A549 (cell line): ENCODE measurements at places on chromosomes 7 and 10.

GRCh38 chr7:76356823-76357222 lies 2.0 kb downstream of the YWHAG start:
- no peak for DNase-seq

DNA sequence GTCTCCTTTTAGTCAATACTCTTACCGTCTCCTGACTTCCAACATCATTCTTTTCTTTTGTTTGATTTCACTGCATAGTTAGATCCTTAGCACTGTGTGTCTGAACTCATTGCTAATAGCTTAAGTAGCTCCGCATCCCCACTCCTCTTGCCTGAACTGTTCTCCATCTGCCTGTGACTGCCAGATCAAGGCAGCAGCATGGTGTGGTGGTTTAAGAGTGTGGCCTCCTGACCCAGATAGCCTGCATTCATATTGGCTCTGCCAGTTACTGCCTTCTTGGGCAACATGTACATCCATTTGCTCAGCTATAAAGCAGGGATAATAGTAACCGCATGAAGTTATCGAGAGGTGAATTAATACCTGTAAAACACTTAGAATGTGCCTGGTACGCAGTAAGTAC lies 50.8 kb downstream of the SUFU start:
- DNase-seq: no peak

DNA sequence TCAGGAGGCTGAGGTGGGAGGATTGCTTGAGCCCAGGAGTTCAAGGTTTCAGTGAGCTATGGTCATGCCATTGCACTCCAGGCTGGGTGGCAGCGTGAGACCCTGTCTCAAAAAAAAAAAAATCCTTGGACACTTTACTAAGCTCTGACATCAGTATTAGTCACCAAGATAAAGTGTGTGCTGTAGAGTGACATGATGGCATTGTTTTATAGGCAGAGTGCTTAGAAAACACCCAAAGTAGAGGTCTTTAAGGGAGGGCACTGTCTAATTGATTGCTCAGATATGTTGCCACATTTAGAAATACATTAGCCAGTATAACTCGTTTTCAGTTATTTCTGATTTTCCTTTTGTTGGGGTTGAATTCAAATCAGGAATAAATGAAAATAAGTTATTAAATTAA lies 235.9 kb downstream of the REEP3 start:
- no peak for DNase-seq

GRCh38 chr10:62205750-62206399 lies 62.8 kb downstream of the RTKN2 start:
- DNase-seq: no peak

DNA sequence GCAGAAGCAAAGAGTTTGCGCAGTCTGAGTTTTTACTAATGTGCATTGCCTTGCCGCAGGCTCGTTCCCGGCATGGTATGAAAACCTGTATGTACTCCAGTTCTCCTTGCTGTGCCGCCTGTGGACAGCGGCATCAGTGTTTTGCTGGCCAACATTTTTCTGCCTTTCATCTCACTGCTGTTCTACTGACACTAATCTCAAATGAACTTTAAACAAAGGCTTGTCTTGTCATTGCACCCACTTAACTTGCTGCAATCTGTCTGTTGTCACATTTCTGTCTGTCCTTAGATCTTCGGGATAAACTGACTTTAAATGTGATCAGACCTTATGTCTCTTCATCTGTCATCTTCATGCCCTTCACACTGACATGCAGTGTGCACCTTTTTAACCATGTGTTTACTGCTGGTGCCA lies 71.7 kb upstream of the ZNRF2 start:
- no peak for DNase-seq

DNA sequence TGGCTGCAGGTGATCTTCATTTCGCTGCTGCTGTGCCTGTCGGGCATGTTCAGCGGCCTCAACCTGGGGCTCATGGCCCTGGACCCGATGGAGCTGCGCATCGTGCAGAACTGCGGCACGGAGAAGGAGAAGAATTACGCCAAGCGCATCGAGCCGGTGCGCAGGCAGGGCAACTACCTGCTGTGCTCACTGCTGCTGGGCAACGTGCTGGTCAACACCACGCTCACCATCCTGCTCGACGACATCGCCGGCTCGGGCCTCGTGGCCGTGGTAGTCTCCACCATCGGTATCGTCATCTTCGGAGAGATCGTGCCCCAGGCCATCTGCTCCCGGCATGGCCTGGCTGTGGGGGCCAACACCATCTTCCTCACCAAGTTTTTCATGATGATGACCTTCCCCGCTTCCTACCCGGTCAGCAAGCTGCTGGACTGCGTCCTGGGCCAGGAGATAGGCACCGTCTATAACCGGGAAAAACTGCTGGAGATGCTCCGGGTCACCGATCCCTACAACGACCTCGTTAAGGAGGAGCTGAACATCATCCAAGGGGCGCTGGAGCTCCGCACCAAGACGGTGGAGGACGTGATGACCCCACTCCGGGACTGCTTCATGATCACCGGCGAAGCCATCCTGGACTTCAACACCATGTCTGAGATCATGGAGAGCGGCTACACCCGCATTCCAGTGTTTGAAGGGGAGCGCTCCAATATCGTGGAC lies 1.3 kb downstream of the CNNM2 start:
- no peak for DNase-seq

DNA sequence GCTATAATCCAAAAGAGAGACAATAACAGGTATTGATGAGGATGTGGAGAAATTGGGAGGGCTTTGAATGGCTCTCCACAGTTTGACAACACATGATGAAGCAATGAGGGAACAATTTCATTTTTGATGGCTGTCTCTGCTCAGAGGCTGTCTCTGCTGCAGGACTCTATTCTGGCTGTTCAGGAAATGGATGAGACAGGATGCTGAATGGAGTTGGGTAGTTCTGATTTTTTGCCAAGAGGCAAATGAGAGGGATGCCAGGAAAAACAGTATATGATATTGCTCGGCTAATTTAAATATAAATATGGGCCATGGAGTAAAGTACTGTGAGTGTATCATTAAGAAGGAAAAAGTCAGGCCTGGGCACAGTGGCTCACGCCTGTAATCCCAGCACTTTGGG lies 16.8 kb downstream of the APBB1IP start:
- no peak for DNase-seq

DNA sequence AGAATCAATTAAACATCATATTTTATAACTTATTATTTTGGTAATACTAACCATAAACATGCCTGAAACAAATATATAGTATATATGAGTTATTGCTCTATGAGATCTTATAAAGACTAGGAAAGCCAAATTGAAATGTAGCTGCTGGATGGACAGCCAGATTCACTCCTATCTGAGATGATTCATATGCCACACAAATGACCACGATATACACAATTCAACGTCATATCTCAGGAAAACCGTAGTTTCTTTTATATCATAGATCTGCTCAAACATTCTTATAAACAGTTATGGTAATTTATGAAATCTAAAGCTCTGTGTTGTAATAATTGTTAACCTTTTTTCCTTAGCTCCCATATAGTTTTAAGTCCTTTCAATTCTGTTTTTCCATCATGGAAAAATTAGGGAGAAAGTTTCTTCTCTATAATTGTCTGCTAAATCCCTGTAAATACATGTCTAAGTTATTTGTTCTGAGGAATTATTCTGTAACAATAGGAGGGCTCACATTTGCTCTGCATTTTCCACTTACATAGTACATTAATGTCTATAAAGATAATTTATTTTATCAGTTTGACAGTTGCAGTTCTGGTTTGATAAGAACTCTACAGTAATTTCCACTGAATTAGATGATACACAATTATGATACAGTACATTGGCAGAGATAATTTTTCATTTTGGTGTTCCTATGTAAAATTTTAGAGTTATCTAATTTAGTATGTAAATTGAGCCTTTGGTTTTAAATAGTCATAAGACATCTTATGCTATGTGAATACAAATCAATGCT lies 42.7 kb downstream of the GNAT3 start:
- DNase-seq: no peak

- DNase-seq: no peak
Observed at GRCh38 chr7:135209225-135209834, 2.0 kb downstream of the WDR91 start.

DNA sequence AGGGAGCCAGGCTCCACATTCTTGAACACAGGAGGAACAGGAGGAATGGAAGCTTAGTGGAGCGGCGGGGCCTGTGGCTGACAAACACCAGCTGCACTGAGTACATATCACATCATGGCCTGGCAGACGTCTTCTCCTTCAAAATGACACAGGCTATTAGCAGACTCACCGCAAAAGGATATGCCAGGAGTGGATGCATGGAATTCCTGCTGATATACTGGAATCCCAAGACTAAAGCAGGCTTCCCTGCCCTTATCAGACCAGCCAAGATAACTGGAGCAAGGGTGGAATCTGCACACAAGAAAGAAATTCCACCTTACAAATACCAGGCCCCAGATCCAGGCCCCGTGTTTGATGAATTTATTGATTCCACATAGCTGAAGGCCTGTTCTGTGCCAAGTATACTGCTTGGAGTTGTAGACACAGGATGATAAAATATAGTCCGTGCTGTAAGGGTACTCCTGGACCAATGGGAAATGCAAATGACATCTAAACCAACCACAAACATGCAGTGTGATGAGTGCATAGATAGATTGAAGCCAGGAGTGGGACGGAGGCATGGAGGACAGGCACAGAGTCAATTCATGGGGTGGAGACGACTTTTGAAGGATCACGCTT lies 480.5 kb upstream of the ZMIZ1 start:
- no peak for DNase-seq

- DNase-seq: no peak
Observed at GRCh38 chr7:99638731-99639130, 22.0 kb downstream of the ZSCAN25 start.

DNA sequence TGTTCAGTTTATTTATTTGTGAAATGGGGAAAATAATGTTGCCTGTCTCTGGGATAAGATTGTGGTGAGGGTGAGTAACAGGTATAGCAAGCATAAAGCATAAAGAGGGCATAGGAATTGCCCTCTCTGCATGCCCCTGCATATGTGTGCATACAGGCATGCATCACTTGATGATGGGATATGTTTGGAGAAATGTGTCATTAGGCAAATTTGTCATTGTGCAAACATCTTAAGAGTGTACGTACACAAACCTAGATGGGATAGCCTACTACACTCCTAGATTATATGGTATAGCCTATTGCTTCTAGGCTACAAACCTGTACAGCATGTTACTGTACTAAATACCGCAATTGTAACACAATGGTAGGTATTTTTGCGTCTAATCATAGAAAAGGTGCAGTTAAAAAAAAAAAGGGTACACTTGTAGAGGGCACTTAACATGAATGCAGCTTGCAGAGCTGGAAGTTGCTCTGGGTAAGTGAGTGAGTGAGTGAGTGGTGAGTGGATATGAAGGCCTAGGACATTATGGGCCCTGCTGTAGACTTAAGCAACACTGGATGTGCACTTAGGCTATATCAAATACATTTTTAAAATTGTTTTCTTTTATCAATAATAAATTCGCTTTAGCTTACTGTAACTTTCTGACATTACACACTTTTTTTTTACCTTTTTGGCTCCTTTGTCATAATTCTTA lies 386.5 kb upstream of the ANKRD30A start:
- peak; percentile 9 for DNase-seq

DNA sequence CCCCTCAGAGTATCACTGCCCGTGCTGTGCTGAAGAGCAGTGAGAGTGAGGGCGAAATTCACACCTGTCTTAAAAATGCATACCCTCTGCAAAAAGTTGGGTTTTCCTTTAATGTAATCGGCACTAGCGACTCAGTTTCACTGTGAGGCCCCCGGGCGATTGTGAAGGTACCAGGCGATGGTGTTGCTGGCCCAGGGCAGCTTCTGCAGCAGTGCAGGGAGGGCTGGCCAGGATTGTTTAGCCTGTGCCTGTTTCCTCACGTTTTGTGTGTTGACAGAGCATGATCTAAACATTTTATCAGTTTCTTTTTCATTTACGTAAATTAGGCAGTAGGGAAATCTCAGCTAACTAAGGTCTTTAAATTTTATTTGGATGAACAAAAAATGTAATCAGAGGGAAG lies 13.3 kb downstream of the ZNF862 start:
- DNase-seq: no peak

GRCh38 chr7:88597941-88598425 lies 161.5 kb upstream of the ZNF804B start:
- no peak for DNase-seq

DNA sequence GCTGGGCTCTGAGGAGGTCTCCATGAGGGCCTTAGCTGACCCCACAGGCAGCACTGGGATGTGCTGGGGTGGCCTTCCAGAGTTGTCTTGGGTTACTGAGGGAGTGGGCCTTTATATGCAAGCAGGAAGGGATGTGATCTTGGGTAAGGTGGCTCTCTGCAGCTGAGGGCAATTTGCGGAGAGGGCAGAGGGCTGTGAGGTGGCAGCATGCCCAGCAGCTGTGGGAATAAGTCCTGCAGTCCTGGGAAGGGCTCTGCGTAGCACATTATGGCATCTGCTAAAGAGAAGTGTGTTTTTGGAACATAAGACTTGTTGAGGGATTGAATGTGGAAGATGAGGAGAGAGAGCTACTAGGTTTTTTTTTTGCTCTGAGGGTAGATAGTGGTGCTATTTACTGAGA lies 99.6 kb upstream of the KMT2E start:
- DNase-seq: no peak
